ENCODE measurements at places on chromosomes 5 and 9.

DNA sequence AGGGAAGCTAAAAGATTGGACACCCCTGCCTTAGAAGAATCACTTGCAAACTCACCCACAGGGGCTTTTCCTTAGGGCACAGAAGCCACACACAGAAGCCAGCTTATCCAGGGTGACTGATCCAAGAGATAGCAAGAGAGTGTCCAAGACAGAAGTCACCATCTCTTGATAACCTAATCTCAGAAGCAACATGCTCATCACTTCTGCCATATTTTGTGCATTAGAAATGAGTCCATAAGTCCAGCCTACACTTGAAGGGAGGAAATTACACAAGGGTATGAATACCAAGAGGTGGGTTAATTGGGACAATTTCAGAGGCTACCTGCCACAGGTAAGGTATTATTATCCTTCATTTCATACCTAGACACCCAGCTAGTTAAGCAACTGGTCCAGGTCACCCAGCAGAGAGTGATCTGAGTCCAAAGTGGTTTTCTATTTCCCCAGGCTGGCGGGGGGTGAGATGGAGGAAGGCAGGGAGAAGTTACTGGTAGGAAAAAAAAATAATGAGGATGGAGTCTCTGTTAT is 3.7 kb upstream of the ERGIC1 start:
- no peak for DNase-seq

DNA sequence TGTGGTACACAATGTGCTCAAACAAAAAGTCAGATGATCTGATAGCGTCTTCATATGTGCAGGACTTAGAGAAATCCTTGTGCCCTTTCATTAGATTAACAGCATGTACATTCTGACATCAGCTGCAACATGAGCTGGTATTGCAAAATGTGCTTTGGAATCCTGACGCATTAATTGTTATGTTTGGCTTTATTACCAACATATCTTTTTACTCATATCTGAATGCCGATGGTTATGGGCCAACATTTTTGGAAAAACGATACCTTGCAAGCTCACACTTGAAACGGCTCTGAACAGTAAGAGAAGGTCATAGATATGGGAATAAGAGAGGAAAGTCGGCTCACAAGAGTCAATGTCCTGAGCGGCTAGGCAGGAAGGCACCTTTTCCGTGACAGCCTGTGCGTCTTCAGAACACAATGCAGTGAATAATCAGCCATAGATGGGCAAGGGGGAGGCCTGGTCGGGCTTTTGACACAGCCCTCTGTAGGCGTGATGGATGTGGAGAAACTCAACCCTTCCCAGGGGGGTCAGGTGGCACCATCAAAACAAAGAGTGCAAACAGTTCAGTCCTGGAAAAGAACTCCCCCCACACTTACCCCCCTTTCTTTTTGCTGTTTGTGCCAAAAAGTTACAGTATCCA is 36.4 kb upstream of the GAS1 start:
- no peak for DNase-seq

- DNase-seq: no peak
Observed at GRCh38 chr9:128296340-128297220, 20.5 kb downstream of the SWI5 start.

DNA sequence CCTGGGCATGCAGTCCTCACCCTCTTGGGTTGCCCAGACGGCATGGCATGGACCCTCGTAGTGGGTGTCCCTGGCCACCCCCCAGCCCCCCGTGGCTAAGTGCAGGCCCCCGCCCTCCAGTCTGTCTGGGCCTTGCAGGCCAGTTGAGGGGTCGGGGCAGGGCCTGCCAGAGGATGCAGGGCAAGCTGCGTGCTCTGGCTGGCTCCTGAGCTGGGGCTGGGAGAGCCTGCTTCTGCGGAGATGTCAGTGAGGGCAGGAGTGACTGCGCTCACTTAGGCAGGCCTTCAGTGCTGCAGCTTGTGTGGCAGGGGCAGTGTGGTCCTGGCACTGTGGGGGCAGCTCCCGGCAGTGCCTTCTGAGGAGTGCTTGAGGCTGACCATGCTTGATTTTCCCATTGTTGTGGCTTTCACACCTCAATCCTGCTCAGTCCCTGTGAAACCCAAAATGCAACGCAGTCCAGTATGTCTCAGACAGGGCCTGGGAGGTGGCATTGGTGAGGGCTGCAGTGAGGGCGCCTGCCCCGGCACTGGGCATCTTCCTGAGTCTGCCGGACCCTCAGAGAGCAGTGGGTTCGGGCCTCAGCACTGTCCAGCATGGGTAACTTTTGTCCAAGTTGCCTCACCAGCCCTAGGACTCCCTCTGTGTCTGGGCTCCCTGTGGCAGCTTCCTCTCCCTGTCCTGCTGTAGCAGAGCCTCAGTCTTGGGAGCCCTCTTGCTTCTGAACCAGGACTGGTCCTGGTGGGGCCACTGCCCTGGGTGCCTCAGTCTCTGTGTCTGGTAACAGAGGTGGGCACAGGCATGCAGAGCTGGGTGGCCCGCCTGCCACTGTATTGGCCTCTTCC is 93.0 kb downstream of the PHF2 start:
- DNase-seq: no peak

- DNase-seq: no peak
Observed at GRCh38 chr5:181212934-181213333, 7.9 kb upstream of the TRIM7 start.

DNA sequence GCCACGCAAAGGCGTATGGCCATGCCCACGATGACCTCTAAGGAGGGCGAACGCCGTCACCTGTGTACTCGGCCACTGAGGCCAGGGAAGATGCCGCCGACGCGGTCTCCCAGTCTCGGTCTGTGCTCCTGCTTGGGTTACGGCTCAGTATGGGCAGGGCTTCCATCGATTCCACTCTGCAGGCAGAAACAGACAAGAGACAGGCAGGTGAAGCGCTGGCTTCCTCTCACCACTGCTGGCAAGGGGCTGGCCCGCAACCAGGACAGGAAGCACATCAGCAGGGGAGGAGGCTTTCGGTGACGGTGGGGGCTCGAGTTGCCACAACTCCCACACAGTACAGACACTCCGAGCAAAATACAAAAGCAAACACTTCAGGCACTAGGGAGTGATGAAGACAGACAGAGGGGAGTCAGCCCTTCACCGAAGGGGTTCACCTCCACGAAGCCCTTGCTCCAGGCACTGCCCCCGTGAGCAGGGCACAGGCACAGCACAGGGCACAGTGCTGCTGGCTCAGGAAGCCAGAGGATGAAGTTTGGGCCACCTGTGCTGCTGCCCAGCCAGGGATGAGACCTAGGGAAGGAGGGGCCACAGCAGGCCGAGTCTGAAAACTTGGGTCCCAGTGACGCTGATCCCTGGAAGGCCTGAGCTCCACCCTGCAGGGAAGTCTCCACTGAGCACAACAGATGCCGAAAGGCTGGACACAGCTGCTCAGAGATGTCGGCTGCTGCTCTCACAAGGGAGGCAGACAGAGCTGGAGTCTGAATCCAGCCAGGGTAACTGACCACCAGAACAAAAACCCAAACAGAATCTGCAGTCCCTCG is 91.3 kb downstream of the CAMSAP1 start:
- DNase-seq: no peak

DNA sequence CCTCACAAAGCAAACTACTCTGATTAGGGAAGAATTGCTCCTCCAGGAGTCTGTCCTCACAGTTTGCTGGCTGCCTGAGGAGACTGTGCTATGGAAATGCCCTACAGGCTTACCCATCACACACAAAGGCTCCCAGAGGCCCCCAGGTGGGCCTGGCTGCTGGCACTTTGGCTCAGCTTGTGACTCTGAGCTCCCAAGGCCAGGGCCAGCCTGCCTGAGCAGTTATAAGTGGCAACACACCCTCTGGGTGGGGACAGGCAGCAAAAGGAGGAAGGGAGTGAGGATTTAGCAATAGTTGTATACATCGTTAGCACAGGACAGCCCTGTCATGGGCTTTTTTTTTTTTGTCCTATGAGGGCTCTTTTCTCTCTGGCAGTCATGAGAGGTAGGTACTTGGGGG is 103.5 kb downstream of the DAPK1 start:
- peak; percentile 49 for DNase-seq

- no peak for DNase-seq
Observed at GRCh38 chr5:124342584-124342983, 403.9 kb downstream of the ZNF608 start.

DNA sequence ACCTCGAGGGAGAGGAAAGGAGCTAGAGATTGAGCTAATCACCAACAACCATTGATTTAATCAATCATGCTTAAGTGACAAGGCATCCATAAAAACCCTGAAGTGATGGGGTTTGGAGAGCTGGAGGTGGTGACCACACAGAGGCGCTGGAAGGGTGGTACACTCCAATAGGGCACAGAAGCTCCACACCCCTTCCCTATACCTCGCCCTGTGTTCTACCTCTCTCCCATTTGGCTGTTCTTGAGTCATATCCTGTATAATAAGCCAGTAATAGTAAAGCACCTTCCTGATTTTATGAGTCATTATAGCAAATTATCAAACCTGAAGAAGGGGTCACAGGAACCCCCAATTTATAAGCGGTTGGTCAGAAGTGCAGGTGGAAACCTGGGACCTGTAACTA is 18.3 kb downstream of the ACTL7B start:
- DNase-seq: no peak

DNA sequence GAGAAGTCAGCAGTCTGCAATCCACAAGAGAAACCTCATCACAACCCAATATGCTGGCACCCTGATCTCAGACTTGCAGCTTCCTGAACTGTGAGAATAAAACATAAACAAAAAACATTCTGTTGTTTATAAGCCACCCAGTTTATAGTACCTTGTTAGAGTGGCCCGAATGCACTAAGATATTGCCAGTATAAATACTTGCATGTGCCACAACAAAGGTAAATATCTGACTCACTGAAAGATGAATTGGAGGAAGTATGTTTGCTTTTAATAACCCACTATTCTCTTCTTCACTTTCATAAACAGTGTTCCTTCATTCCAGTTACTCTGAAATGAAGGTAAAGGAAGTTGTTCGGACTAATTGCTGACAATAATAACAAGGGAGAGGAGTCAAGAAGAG is 1163.4 kb upstream of the CDH6 start:
- no peak for DNase-seq

- no peak for DNase-seq
Observed at GRCh38 chr5:149680810-149681221, 49.3 kb upstream of the PPARGC1B start.

GRCh38 chr5:66987949-66988838 is 208.4 kb downstream of the CD180 start:
- DNase-seq: peak; percentile 27

DNA sequence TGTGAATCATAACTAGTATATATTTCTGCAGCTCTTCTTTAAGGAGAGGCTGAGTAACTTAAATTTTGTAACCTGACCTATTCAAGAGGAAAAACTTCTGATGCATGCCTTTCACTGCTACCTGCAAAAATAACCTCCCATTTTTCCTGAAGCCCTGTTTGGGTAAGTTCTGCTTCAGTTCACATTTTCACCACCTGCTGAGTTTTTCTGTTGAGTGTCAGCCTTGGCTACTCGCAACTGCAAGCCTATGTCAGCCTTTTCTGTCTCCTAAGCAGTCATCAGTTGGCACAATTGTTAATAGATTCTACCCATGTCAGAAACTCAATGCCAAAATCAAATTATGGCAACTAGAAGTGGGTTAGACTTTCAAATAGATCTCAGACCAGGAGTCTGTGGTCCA is 8.2 kb upstream of the TNFAIP8 start:
- peak; percentile 23 for DNase-seq

GRCh38 chr9:24144796-24145195 is 318.8 kb upstream of the ELAVL2 start:
- no peak for DNase-seq

DNA sequence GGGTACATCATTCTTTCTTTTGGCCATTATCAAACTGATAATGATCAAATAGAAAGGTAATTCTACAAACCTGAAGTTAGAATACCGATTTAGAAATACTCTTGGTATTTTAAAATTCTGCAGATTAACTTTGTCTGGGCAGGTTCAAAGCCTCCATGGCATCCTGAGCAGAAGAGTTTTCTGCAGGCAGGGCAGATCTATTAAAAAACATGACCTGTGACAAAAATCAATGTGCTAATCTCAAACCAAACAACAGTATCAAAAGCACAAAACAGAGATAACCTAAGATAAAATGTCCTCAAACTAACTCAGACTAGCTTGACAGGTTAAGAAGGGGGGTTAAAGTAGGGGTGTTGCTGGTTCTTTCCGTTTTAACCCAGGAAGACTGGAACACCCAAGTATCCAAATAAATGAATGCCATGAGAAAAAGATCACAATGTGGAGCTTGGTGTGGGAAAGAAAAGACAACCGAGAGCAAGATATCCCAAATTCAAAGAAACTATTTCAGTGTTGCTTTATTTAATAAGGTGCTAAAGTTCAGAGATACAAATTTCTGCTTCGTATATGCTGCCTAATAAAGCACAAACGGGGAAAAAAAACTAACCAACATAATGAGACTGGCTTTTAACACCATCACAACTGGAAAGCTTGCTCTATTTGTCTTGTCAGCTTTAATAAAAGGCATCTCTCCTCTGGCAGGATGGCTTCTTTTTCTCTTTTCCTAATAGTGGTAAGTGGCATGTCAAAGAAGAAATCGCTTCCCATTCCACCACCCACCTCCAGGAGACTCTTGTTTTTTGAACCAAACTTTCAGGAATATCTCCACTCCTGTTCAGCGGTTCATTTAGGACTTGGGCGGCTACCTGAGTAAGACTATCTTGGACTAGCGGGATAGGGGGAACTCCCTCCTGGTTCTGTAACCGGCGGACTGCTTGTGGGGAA is 2.3 kb downstream of the EFNA5 start:
- no peak for DNase-seq

GRCh38 chr5:139968547-139969261 is 74.4 kb downstream of the NRG2 start:
- DNase-seq: peak; percentile 81

DNA sequence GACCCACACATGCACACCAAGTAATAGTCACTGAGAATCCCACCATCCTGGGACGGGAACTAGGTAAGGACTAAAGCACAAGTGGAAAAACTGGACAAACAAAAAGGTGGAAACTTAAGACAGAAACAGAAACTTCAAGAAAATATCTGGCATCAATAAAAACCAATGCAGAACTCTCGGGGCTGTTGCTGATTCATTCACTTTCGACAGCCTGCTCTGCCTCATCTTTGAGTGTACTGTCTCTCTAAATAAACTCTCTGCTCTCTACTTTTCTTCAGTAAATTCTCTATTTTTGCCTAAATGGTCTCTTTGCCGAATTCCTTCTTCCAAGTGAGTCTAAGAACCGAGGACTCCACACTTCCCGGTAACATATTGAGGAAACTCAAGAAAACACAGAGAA is 116.9 kb downstream of the CDH9 start:
- no peak for DNase-seq

Measured in NCI-H2081 (cell line).